CD8-positive, alpha-beta memory T cell (primary cell): ENCODE measurements at places on chromosomes 1 and 21. TPM values are rescaled to one million over a fixed set of nuclear protein-coding genes. Genes with fewer than 3 reads are reported as not detected.

GRCh38 chr1:53590531-53591515 is 131.6 kb downstream of the DMRTB1 start:
- H3K36me3 ChIP-seq: no peaks in the 10 kb centered on the region
- H3K27ac ChIP-seq: no peak overlapping the region
- no peak overlapping the region for H3K4me3 ChIP-seq
- H3K27me3 ChIP-seq: no peaks in the 10 kb centered on the region
- DNase-seq: no peak

DNA sequence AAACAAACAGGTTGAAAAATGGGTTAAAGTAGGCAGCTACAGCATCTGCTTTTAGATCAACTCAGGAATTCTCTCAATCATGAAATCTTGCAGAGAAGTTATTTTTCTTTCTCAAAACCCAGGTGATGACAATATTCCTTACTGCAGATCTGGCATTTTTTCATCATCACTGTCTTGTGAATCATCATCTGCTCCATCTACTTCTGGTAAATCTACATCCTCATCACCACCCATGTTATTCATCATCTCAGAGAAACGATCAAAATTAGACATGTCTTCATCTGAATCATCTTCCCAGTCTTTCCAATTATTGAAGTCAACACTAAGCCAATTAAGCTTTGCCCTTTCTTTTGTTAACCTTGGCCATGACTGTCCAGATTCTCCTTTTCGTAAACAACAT is 21.8 kb downstream of the GBP2 start:
- H3K4me3 ChIP-seq: no peak overlapping the region
- no peaks in the 10 kb centered on the region for H3K4me1 ChIP-seq
- DNase-seq: no peak

- DNase-seq: no peak
- H3K4me3 ChIP-seq: no peak overlapping the region
- no peaks in the 10 kb centered on the region for H3K27me3 ChIP-seq
- no peaks in the 10 kb centered on the region for H3K4me1 ChIP-seq
- H3K27ac ChIP-seq: no peak overlapping the region
Measured at GRCh38 chr1:115727706-115728249, 40.7 kb downstream of the CASQ2 start.

- H3K4me3 ChIP-seq: no peak overlapping the region
- H3K4me1 ChIP-seq: no peaks in the 10 kb centered on the region
- no peaks in the 10 kb centered on the region for H3K36me3 ChIP-seq
- H3K27me3 ChIP-seq: no peaks in the 10 kb centered on the region
- no peak overlapping the region for H3K27ac ChIP-seq
- no peak for DNase-seq
Measured at GRCh38 chr1:7400566-7400965, 370.5 kb upstream of the VAMP3 start.

- DNase-seq: no peak
- H3K27ac ChIP-seq: no peak overlapping the region
- H3K27me3 ChIP-seq: peaks cover 6% of the 10 kb centered on the region
Measured at GRCh38 chr1:94037392-94038229, 83.3 kb downstream of the ABCA4 start.

DNA sequence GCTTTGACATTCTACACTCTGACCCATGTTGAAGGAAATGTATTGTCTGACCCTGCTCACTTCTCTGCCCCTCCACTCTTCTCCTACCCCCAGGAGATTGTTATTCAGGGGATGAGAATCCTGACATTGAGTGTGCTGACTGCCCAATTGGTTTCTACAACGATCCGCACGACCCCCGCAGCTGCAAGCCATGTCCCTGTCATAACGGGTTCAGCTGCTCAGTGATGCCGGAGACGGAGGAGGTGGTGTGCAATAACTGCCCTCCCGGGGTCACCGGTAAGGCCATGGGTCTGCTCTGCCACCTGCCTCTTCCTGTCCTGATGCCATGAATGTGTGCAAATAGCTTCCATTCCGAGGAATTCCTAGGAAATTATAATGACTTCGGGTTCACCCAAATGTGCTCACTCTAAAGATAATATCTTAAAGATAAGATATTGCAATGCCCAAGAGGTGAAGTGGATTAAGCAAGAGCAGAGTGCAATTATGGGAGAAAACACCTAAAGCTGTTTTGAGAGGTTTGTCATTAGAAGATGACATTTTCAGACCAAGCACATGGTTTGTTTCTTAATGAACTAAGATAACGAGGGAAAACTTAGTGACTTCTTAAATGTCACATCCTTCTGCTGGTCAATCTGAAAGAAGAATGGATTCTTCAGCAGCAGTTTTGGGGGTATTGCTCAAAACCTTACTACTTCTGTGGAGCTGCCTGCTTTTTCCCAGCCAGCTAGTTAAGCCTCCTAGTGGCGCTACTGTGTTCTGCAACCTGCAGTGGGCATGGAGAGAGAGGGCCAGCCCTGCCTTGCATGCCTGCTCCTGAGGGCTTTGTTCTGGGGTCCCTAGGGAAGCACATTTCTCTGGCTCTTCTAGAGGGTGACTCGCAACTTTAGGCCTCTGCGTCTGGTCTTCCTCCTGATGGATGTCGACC is 41.6 kb downstream of the LAMC2 start:
- H3K4me3 ChIP-seq: no peak overlapping the region
- DNase-seq: no peak
- no peak overlapping the region for H3K27ac ChIP-seq
- no peaks in the 10 kb centered on the region for H3K36me3 ChIP-seq
- no peaks in the 10 kb centered on the region for H3K4me1 ChIP-seq

DNA sequence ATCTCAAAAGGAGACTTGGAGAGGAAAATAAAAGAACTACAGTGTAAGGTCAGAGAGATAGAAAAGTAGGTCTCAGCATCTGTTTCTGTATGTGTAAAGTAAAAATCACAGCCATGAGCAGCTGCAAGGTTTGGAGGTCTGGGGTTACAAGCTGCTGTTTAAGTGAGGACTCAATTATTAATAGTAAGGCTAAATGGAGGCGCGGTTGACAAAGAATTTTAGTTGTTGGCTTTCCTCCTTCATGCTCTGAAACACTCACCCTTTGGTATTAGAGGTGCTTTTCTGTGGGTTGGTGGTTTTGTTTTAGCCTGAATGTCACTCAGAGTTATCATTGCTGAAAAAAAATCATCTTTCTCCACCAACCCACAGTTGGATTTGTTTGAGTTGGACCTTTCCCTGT is 59.8 kb upstream of the HAO2 start:
- H3K27me3 ChIP-seq: no peaks in the 10 kb centered on the region
- no peak overlapping the region for H3K27ac ChIP-seq
- no peak for DNase-seq

The CLCA2 gene
- total RNA-seq: not detected
